ENCODE measurements at places on chromosomes 16 and 17. TPM values are rescaled to one million over a fixed set of nuclear protein-coding genes. Genes with fewer than 3 reads are reported as not detected.

The P2RX5 gene
- 122 TPM for total RNA-seq

The ANKRD40CL gene
- total RNA-seq: not detected

The ITGAE gene
- 129 TPM for total RNA-seq

The SLC47A2 gene
- not detected for total RNA-seq

The COPS3 gene
- 105 TPM for total RNA-seq

The HAS3 gene
- 0.09 TPM for total RNA-seq

The KCNJ18 gene
- total RNA-seq: not detected

The FBXL16 gene
- 0.76 TPM for total RNA-seq

The C1QTNF8 gene
- not detected for total RNA-seq

The GABARAP gene
- 245 TPM for total RNA-seq

The ATAD5 gene
- total RNA-seq: 9.3 TPM
